ENCODE measurements at places on chromosomes 4 and X. TPM values are rescaled to one million over a fixed set of nuclear protein-coding genes. Genes with fewer than 3 reads are reported as not detected.

DNA sequence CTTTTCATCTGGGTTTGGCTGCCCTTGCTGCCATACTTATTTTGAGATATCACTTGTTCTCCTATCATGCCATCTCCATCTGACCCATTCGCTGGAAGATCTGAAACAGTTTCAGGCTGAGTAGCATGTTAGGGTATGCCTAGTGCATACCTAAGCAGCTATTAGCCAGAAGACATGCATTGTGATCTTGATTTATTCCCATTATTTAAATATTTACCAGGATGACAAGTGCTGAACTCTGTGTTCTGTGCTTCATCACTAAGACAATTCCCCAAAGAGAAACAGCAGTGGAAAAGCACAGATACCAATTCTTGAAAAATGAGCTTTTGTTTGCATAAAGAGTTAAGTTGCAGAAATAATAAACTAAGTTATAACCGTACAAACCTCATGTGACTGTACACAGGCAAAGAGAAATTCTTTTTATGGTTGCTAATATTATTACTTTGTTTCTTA lies 271.0 kb upstream of the ARSJ start:
- no peak overlapping the region for H3K4me3 ChIP-seq
- no peaks in the 10 kb centered on the region for H3K36me3 ChIP-seq
- no peak overlapping the region for H3K27ac ChIP-seq
- no peak for DNase-seq

DNA sequence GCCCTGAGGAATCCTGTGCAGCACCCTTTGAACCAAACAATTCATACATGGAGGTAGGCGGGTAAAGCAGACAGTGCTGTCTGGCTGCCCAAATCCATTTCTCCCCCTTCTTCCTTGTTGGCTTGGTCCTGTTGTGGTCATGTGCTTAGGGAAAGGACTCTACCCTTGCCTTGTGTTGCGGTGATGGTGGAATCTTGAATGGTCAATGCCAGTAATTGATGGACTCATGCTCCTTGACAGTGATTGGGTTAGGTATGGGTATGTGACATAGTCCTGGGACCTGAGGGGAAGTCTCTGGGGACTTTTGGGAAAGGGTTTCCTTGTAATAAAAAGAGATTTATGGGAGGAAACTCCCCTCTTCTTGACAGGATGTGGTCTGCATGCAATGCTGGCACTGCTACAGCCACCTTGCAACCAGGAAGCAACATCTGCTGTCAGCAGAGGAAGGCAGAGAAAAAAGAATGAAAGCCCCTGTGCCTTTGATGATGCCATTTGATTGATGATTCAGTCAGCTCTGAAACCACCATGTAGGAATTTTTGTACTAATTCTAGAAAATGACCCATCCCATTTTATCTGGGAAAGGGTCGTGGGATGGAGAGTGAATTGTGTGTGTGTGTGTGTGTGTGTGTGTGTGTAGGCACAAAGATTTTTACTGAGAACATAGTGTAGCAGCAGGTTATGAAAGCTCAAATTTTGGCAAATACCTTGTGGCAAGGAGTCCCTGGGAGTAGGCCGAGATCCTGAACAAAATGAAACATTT lies 30.0 kb upstream of the HUWE1 start:
- no peak overlapping the region for H3K4me3 ChIP-seq
- DNase-seq, result no peak
- H3K27ac ChIP-seq, result no peak overlapping the region
- no peaks in the 10 kb centered on the region for H3K27me3 ChIP-seq

DNA sequence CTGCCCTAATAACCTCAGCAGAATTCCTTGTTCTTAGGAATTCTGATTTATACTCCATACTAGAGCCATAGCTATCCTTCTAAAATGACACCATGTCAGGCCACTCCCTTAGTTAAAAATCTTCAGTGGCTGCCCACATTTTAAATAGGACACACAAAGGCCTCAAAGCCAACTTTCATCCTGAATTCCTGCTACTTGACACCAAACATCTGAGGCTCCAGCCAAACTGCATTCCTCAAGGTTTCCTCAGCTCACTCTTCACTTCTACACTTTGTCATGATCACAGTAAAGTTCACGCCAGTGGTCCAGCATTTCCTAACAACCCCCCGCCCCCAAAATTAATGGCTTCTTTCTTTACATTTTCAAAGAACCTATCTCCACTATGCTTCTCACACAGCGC lies 124.3 kb downstream of the ADGRA3 start:
- peak; percentile 56 for DNase-seq

DNA sequence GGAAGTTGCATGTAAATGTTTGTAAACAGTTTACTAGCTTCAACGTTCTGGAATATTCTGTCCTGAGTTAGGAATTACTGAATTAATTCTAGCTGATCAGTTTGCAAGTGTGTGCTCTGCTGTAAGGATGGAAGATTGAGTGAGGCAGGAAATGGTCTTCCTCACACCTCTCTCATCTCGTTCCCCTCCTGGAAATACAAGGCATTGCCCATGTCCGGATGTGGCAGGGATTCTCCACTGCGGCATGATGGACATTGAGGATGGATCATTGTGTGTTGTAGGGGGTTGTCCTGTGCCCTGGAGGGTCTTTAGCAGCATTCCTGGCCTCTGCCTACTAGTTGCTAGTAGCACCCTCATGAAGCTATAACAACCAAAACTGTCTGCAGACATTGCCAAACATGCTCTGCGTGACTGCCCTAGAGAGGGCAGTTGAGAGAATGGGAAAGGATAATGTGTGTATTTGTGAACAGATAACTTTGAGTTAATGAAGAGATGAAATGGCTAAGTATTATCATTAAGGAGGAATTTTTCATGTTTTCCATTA lies 12.6 kb downstream of the CA5B start:
- DNase-seq, result no peak
- H3K4me1 ChIP-seq, result peaks cover 30% of the 10 kb centered on the region
- H3K27ac ChIP-seq, result no peak overlapping the region
- H3K27me3 ChIP-seq, result no peaks in the 10 kb centered on the region
- H3K4me3 ChIP-seq, result no peak overlapping the region

- no peak overlapping the region for H3K27ac ChIP-seq
- no peaks in the 10 kb centered on the region for H3K27me3 ChIP-seq
- no peak overlapping the region for H3K4me3 ChIP-seq
- H3K4me1 ChIP-seq, result no peaks in the 10 kb centered on the region
These were observed 89.2 kb downstream of the CDS1 start for GRCh38 chr4:84672177-84672576.

DNA sequence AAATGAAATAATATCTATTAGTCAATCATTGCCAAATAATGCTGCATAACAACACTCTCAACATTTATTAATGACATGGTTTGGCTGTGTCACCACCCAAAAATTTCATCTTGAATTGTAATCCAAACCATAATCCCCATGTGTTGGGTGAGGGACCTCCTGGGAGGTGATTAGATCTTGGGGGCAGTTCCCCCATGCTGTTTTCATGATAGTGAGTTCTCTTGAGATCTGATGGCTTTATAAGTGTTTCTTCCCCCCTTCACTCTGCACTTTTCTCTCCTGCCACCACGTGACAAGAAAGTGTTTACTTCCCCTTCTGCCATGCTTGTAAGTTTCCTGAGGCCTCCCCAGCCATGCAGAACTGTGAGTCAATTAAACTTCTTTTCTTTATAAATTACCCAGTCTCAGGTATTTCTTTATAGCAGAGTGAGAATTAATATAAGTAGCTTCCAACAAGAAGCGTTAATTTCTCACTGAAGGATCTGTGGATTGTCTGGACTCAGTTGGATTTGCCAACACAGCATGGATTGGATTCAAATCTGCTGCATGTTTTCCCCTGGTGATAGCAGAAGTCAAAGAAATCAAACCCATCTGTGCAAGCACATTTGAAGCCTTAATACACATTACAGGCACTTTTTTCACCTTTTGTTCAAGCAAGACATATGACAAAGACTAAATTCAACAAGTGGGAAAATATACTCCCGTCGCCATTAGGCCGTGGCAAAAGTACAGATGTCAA lies 216.6 kb downstream of the PDGFC start:
- peaks cover 7% of the 10 kb centered on the region for H3K4me1 ChIP-seq
- no peak for DNase-seq
- no peaks in the 10 kb centered on the region for H3K36me3 ChIP-seq
- no peak overlapping the region for H3K27ac ChIP-seq
- no peaks in the 10 kb centered on the region for H3K27me3 ChIP-seq

DNA sequence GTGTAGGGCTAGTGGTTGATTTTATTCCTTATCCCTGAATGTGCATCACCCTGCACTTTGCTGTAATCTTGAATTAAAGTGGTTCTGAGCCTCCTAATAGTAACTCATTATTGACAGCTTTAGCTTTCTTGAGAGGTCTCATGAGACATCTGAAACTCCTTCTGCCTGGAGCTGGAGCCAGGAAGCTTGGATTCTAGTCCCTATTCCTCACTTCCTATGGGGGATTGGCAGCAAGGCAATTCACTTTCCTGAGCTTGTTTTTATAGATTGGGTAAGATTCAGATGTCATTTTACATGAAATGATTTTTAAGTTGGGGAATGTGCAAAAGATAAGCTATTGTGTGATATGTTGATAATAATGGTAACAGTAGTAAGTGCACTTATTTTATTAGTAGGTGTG lies 17.1 kb upstream of the ETNPPL start:
- H3K27me3 ChIP-seq, result no peaks in the 10 kb centered on the region
- DNase-seq, result no peak
- no peak overlapping the region for H3K27ac ChIP-seq
- H3K4me3 ChIP-seq, result no peak overlapping the region

DNA sequence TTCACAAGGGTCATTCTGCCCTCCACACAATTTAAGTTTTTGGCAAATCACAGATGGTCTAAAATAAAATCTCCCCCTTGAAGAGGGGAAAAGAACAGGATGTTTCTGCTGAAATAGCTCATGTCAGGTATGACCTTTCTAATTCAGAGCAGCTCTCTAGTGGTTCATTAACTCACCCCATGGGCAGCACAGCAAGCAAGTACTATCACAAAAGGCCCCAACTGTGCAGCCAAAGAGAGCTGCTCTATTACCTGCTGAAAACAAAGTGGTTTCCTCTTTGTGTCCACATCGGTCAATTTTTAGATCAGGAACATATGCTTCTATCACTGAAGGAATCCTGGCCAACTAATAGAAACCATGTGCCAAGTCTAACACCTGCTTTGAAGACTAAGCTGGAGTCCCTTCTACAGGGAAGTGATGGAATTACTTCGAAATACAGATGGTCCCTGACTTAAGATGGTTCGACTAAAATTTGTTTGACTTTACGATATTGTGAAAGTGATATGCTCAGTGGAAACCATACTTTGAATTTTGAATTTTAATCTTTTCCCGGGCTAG lies 164.3 kb downstream of the ENOX2 start:
- DNase-seq, result peak; percentile 43
- H3K4me3 ChIP-seq, result no peak overlapping the region
- no peak overlapping the region for H3K27ac ChIP-seq
- no peaks in the 10 kb centered on the region for H3K36me3 ChIP-seq

- no peak overlapping the region for H3K27ac ChIP-seq
- no peaks in the 10 kb centered on the region for H3K4me1 ChIP-seq
- H3K27me3 ChIP-seq, result no peaks in the 10 kb centered on the region
- no peak overlapping the region for H3K4me3 ChIP-seq
These were observed 12.4 kb downstream of the PPID start for GRCh38 chr4:158710814-158711213.

The PDCL2 gene
- total RNA-seq, result not detected

The TEX11 gene
- 0.85 TPM for total RNA-seq

The GPR34 gene
- not detected for total RNA-seq

All from GM23338 (cell line).